ENCODE measurements at places on chromosomes 3 and 15.

DNA sequence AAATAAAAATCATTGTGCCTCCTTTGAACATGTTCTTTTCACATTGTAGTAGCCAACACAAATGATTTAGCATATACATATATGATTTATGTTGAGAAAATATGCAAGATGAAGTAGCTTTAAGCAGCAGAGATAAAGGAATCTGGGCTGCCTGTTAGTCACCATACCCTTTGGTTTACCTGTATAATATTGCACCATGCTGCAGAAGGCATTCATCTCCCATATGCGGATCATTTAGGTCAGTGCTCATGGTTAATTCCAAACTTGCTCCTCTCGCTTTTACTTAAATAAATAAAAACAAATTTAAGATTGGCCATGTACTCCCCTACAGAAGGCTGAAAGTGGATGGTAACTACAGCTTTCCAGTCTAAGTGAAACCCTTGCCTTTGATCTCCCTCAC, 86.7 kb upstream of the TBL1XR1 start:
- DNase-seq = no peak

- DNase-seq = no peak
These were observed 21.6 kb upstream of the ACTL6A start for GRCh38 chr3:179541094-179541493.

GRCh38 chr15:58521293-58521991, 89.7 kb downstream of the LIPC start:
- no peak for DNase-seq

DNA sequence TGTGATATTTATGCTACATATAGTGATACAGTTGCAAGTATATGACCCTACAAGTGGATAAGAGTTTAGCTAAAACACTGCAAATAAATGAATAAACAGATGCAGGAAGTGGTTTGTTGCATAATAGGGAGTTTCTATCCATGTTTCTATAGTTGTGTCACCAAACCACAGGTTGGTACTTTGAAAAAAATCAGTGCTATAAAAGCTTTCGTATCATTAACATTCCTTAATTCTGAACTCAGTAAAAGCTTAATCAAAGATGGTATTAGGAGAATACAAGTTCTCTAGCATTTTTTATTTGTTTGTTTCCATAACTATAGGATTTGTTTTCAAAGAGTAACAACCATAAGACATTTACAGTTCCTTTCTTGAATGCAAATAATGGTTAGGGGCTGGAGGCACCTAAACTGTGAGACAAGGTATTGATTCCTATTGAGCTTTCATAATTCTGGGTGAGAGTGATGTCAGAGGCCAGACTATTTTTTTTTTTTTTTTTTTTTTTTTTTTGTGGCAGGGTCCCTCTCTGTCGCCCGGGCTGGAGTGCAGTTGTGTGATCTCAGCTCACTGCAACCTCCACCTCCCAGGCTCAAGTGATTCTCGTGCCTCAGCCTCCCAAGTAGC, 29.6 kb downstream of the CPOX start:
- DNase-seq = peak; percentile 32

GRCh38 chr3:190003681-190004123, 117.0 kb downstream of the P3H2 start:
- no peak for DNase-seq

DNA sequence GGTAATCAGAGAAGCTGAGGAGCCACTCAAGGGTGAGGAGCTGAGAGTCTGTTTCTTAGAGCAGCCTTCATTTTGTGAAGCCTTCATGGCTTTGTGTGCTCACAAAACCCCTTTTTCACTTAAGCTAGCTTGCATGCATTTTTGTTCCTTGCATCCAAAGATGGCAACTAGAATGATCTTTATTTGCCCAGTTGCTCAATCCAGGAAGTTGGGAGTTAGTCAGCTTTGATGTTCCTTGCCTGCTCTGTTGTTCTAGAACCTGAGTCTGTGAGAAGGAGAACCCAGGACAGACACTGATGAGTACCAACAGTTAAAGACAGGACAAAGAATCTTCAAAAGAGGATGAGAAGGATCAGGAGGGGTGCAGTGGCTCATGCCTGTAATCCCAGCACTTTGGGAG, 81.8 kb downstream of the IL20RB start:
- DNase-seq = no peak

- peak; percentile 36 for DNase-seq
These were observed 6.5 kb downstream of the DAG1 start for GRCh38 chr3:49476563-49476962.

- no peak for DNase-seq
These were observed 22.9 kb downstream of the LNP1 start for GRCh38 chr3:100424261-100424660.

DNA sequence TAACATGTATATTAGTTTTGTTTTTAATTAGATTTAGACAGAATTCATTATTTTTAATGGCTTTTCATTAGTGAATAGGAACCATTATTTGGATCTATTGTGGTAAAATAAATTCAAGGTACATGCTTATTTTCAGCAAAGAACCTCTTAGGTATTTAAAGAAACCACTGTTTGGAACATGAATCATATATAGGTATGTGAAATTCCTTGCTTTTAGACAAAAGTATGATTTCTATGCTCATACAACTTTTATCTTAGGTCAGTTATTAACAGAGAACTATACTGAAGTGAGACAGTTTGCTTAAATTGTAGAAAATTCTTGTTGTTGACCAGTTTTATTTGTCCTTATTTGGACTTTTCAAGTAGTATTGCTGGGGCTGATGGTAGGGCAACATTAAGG, 389.9 kb downstream of the FEZF2 start:
- DNase-seq = no peak

GRCh38 chr15:65920825-65921309, 51.6 kb downstream of the RAB11A start:
- DNase-seq = peak; percentile 75

GRCh38 chr3:13301286-13301987, 118.7 kb downstream of the NUP210 start:
- DNase-seq = peak; percentile 59

DNA sequence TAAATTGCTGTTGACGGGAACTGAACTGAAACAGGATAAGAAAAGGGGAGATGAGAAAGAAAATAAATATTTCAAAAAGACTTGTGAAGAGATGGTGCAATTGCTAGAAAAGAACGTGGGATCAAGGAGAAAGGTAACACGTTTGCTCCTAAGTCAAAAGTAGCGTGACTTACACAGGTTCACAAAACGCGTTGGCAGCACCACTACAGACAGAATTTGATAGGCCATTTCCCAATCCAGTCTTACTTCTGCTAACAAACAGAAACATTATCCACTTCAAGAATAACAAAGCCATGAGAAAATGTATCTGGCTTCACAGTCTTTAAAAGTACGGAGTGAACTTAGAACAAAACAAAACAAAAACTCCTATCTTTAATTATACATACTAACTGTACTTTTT, 75.5 kb downstream of the DPH6 start:
- DNase-seq = no peak

DNA sequence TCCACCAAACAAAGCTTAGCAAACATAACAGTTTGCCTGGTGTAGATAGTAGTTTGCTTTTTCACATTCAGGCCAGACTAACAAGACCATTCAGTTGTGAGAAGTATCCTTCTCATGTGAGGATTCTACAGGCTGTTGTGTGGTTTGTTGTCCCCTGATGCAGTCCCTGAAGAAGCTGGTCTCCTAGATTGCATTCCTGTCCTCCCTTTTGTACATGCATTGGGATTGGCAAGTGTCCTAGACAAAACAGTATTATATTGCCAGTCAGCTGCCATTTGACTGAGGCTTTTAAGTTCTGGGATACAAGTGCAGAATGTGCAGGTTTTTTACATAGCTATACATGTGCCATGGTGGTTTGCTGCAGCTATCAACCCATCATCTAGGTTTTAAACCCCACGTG, 362.0 kb upstream of the IL12A start:
- no peak for DNase-seq

DNA sequence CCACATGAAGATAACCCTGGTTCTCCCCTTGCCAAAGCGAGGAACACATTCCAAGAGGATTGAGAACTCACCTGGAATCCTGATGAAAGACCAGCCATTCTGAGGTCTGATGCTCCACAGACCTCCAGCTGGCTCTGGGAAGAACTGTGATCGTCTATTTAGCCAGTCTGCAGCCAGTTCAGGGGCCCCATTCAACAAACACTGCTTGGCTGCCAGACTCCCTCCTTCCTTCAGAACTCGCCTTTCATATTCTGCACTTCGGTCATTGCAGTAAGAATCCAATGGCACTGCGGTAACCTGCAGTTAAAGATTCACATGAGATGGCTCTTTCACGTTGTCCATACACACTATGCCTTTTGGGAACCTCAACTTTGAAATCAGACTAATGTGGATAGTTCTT, 67.6 kb downstream of the CHAC1 start:
- DNase-seq = no peak

DNA sequence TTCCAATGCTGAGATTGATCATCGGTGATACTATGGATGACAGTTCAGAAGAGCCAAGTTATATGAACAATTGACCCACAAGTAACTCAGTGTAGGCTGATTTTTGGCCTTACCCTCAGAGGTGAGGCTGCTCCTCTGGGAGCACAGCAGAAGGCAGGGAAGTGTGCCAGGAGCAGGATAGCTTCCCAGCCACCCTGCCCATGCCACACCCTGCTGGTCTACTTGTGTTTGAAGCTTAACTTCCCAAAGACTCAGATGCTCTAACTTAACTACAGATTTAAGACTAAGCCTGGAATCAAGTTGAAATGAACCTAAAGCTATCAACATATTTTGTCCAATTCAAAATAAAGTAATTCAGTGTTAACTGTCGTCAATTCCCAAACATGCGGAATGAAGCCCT, 77.5 kb downstream of the BOC start:
- DNase-seq = no peak
